ENCODE measurements at places on chromosomes 11 and 22.
A peak's percentile ranks its signal among the peaks of the same experiment; 100 is the strongest.

DNA sequence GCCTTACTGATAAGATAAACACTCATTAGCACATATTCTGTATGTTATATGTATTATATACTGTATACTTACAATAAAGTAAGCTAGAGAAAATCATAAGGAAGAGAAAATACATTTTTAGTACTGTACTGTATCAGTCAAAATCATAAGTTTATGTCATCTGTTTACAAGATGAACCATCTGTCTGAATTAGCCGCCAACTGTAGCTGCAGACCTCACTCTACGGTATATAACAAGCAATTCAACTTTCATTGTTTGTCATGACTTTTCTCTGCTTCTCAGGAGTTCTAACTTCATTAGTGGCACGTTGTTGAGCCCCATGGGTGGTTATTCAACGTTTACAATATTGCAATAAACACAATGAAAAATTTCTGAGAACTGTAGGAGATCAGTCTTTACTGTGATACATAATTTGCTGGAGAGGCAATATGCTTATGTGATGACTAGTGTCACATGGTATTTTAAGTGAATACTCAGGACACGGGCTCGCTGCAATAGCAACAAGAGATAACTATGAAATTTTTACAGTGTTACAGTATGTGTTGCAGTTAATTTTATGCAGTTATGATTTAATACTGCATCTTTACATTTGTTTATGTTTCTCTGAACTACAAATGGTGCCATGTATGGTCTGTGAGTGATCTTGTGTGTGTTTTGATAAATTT, 132.2 kb upstream of the CTSC start:
- DNase-seq: no peak

GRCh38 chr11:85595285-85595884, 31.8 kb downstream of the DLG2 start:
- DNase-seq: peak; percentile 6

GRCh38 chr11:70619591-70619990, 221.3 kb downstream of the CTTN start:
- DNase-seq: no peak

DNA sequence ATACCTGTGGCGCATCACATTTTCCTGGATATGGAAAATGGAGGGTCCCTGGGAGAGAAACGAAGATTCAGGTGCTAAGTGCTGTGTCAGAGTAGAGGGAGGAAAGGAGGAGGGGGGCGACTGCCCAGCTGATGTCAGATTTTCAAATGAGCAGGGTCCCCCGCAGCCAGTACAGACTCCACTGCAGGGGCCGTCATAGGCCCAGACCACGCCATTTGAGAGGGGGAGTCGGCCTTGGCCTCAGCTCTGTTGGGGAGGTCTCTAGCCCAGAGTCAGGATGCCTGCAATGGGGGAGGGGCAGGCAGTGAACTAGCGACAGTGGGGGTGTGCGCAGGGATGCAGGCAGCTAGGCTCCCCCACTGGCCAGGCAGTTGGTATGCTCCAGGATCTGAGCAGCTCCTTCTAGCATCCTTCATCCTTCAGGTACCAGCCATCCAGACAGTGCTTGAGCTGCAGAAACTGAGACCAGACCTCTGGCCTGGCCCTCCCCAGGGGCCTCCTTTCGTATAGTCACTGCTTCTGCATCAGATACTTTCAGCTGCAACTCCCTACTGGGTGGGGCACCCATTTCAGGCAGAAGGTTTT, at the start of the genes BSCL2 and GNG3:
Gene BSCL2 (minus strand): TSS at position 148 of the 585 bp plus-strand sequence. CDS start 229 bp downstream, outside the sequence.
Gene GNG3 (plus strand): TSS at position 400 of the 585 bp plus-strand sequence. CDS start 620 bp downstream, outside the sequence.
- no peak for DNase-seq

- DNase-seq: no peak
Observed at GRCh38 chr11:6200975-6201374, 2.0 kb downstream of the OR52W1 start.

Data from HuH-7.5 (cell line).